Neural crest cell (in vitro differentiated cells): ENCODE measurements at places on chromosomes 3 and 15.
A peak's percentile ranks its signal among the peaks of the same experiment; 100 is the strongest.

DNA sequence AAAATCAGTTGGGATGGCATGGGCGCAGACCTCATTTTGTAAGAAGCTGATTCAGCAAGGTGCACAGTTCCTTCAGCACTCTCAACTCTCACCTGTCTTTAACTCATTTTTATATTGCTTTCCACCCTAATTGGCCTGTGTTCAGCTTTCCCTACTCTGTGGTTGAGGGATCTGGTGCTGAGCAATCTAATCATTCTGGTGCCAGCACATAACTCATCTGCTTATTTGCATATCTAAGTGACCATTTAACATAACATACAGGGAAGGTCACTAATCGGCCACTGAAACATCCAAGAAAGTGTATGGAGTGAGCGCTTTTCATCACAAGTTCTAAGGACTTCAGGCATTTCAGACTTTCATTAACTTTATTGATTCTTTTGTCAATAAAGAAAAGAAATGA is 303.4 kb upstream of the ROPN1 start:
- DNase-seq: no peak

- DNase-seq: no peak
These were observed 149.4 kb upstream of the SLC6A11 start for GRCh38 chr3:10666621-10667020.

GRCh38 chr3:111539351-111540331 is 2.4 kb upstream of the CD96 start:
- peak; percentile 57 for DNase-seq

DNA sequence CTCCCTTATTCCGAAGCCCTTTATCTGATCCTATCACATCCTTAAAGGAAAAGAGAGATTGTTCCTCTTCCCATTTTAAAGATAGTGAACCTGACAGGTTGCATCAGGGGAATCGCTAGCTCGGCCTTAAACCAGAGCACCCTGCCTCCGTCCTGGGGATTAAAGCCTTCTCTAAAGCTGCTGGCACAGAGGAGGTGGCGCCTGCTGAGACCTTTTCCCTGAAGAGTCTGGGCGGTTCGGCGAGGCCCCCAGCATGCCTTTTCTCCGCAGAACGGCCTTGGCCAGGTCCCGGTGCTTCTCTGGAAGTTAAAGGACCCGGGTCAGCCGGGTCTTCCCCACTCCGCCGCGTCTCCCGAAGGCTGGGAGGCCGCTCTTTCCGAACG is 593 bp downstream of the FAM219B start:
- no peak for DNase-seq

DNA sequence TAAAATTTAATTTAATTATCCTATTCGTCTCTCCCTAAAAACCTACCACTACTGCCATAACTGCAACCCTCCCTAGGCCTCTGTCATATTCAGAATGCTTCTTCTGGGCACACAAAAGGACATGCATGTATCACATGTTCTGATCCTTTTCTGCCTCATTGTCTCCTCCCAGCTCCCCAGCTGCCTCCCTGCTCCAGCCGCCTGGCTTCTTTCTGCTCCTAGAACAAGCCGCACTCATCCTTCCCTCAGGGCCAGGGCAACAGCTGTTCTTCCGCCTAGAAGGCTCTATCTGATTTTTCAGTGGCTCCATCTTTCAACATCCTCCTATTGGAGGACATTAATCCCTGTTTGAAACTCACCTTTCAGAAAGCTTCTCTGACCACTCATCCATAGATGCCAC is 38.6 kb downstream of the TMED3 start:
- DNase-seq: no peak

GRCh38 chr15:79994615-79995014 is 23.6 kb upstream of the BCL2A1 start:
- no peak for DNase-seq

DNA sequence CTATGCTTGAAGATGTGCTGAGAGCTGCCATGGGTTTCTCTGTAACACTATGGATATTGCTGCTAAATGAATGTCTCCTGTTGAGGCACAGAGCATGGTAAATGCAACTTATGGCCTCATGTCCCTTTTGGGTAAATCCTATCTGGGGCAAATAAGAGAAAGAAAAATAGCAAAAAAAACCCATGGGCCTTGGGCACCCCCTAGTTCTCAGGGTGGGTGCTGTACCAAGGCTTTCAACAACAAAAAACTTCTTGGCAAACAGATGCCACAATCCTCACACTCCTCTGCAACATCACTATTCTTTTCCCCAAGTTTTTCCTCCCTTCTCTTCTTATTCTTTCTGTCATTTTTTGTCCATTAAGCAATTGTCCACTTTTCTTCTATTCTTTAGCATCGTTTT is 340.1 kb upstream of the ROBO2 start:
- no peak for DNase-seq

- DNase-seq: no peak
These were observed 36.1 kb upstream of the PLSCR5 start for GRCh38 chr3:146640955-146641867.
